ENCODE measurements at places on chromosomes 4 and X. TPM values are rescaled to one million over a fixed set of nuclear protein-coding genes. Genes with fewer than 3 reads are reported as not detected.

DNA sequence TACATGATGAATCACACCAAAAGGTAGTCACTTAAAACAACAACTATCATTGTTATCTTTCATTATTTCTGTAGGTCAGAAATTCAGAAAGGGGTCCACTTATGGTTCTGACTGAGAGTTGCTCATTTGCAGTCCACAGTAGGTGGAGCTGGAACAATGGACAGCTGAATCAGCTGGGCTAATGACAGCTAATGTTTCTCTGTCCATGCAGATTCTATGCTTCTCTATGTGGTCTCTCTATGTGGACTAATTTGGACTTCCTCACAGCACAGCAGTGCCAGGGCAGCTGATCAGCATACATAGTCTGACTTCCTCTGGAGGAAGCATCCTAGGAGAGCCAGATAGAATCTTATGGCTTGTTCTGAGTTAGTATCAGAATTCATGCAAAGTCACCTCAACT, 131.7 kb upstream of the INTU start:
- no peak for DNase-seq

DNA sequence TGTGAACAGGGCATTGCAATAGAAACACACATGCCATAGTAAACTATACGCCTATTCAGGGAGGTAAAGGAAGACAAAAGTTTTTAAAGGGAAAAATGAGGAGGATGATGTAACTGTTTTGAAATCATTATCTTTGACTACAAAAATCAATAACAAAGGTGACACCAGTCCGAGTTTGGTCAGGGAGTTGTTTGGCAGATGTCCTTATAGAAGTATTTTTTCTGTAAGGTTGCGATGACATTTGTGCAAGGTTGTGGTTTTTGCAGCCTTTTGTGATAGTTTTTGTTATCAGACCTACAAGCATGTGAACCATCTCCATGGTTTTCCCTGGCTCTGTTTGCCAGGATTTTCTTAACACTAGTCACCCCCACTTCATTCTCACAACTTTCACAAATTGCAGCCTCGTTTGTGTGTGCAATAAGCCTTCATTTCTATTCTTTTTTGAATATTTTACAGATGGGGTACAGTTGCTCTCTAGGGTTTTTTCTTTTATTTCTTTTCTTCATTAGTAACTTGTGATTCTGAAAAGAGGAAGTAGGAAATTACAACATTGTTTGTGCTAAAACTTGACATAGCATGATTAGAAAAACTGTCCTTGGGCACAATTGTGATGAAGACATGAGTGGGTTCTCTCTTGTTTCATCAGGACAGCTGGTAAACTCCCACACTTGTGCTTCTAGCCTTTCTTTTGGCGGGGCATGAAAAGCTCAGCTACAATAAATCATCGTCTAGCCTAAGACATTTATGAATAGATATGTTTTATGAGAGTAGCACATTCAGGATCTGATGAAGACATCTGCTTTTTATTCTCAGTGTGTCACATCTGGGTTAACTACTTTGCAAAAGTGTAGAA, 60.2 kb upstream of the PNPLA4 start:
- DNase-seq: no peak

GRCh38 chr4:152591396-152591795, 55.5 kb upstream of the FBXW7 start:
- peak; percentile 82 for DNase-seq

DNA sequence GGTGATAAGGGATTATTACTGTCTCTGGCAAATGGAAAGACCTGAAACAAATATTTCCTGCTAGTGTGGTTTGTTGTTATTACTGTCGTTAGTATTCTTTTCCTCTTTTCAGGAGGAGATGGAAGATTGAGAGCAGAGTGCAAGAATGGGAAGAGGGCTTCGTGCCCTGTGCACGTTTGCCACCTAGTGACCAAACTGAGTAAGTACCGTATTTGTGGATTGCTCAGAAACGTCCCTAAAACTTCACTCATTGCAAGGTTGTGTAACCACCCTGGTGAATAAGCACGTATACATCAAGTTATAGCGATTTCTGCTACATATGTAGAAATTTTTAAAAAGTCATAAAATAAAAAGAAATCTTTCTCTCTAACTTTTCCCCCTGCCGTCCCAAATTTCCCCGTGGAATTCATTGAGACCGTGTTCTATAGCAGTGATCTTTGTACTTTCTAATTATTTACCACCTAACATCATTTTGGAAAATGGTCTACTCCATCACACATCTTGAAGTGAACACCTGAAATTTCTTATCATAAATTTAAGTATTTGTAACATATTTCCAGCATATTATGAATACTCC, 24.3 kb downstream of the LINC00632 start:
- DNase-seq: no peak

Gene TMEM192
- total RNA-seq: 15.2 TPM

- DNase-seq: no peak
Measured at GRCh38 chr4:84938316-84938715, 28.2 kb downstream of the WDFY3 start.

- DNase-seq: no peak
Measured at GRCh38 chrX:129695535-129695934, 40.8 kb upstream of the APLN start.

- no peak for DNase-seq
Measured at GRCh38 chr4:55756208-55756607, 63.4 kb upstream of the EXOC1L start.

DNA sequence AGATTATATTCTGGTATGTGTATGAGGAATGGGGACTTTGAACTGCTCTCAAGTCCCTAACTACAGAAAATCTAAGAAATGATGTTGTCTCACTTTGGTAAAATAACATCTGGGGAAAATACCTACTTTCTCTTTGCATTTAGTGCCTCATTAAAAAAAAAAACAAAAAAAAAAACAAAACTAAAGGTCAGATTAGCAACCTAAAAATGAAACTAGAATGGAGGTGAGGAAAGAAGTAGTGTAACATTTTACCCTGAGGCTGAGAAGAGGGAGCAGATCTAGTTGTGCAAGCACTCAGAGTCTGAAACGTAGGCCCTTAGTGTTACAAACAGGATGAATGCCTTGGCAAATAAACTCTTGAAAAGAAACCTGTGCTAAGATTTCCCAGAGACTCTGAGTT, 56.0 kb downstream of the VGLL1 start:
- DNase-seq: no peak

DNA sequence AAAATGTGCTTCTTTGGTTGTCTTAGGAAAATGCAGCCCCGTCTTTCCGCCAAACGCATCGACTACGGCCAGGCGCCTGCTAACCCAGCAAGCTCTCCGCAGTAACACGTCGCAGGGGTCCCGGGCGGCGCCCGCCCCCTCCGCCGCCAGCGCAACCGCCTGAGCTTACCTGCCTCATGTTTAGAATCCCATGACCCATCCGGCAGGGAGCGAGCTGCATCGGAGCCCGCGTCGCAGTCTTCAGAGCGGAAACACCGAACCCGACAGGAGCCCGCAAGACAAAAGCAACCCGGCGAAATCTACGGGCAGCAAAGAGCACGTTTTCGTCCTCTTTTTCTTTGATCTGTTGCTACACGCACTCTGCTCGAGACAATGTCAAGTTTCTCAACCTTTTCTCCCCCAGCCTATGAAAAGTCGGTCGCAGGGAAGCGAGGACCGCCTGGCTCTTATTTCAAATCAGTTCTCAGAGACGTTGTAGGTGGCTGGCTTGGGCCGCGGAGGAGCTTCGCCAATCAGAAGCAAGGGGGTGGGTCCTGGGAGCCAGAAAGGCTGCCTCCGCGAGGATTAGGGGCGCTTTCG, at the start of gene MID1:
Gene MID1, minus strand, starts transcription at position 465 of the 579 bp plus-strand sequence. CDS start 53,038 bp downstream, outside the sequence.
- peak; percentile 89 for DNase-seq

All from stomach (tissue), 19 donors.